ENCODE measurements at places on chromosomes 11 and 22.
A peak's percentile ranks its signal among the peaks of the same experiment; 100 is the strongest.

DNA sequence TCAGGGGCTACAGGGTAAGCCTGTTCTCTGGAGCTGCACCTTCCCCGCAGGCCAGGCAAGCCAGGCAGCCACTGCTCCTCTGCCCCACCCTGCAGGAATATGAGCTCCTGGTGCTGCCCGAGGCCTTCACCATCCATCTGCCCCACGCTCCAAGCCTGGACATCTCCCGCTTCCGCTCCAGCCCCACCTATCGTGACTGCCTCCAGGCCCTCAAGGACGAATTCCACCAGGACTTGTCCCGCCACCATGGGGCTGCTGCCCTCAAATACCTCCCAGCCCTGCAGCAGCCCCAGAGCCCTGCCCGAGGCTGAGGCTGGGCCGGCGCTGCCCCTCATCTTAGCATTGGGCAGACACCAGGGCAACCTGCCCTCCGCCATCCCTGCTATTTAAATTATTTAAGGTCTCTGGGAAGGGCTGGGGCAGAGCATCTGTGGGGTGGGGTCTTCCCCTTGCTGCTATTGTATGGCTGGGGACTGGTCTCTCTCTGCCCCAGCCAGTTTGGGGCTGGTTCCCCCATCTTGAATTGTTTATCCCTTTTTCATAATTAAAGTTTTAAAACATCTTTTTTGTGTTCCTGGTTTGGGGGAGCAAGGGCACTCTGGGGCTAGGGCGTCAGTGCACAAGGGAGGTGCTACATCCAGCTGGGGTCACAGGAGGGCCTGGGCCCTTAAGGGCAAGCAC, 6.2 kb downstream of the LARGE2 start:
- DNase-seq, result no peak

DNA sequence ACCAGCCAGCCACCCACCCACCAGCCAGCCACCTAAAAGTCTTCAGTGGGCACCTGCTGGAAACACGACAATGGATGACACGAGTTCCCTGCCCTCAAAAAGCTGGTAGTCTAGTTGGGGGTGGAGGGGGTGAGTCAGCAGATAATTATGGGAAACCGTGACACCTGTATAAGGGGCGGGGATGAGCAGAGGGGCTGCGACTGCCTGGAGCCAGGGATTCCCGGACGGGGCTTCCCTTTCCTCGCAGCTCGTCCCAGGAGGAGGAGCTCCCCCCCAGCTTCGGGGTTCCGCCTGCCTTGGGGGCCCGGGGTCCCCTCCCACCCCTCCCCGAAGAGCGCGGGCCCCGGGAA, 2.3 kb upstream of the RTN4RL2 start:
- DNase-seq, result no peak

DNA sequence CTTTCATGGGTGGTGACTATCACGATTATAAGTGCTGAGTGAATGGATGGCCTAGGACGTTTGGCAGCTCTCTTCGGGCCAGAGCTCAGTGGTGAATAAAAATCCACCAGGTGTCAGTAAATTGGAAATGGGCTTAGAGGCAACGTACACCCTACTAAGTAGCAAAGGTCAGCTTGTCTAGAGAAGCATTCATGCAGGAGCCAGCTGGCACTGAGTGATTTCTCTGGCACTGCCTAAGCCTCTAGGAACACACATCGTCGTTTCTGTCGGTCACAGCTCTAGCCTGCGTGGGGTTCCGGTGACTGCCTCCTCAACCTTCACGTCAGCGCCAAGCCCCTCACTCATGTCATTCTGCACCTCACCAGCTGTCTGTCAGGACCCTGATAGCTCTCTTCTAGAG, 192.4 kb upstream of the NTM start:
- DNase-seq, result no peak

GRCh38 chr11:627308-627576, 261 bp upstream of the SCT start:
- no peak for DNase-seq

DNA sequence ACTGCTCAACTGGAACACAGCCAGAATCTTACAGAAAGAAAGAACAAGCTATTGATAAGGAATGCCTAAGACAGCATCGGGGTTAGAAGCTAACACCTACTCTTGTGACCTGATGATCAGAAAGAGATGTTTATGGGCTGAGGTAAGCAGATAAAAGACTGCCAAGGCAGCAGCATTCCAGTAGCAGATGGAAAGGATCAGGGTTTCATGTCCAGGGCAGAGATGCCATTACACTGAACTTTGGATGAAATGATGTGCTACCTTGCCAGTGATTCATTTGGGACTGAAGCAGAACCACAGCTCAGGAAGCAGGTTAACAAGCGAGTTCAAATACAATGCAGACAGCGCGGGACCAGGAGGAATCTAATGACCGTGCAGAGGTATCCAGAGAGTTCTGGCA, 27.1 kb upstream of the APOA1 start:
- no peak for DNase-seq

GRCh38 chr11:16981651-16982194, 32.5 kb downstream of the PLEKHA7 start:
- DNase-seq, result no peak

GRCh38 chr11:18322818-18323570, 627 bp downstream of the GTF2H1 start:
- DNase-seq, result no peak

DNA sequence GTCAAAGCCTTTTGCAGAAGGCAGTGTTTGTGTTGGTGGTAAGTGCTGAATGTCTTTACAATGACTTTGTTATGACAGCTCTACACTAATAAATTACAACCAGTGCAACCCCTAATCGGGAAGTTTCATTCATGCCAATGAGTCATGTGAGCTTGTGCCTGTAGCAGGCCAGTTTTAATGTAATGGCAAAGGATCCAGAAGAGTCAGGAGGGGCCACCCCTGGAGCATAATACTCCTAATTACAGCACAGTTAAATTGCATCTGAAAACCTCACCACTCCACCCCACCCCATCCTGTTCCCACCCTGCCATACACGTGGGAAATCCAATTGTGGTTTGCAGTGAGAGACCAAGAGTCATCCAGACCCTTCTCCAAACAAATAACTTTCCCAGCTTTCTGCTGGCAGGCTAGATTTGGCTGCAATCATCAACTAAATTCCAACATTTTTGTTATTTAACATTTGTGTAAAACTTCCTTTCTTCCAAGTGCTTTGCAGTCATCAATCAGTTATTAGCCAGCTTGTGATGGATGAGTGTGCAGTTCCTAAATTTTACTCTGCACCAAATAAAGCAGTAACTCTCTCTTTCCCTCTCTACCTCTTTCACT, 277.3 kb upstream of the FAT3 start:
- DNase-seq, result no peak

GRCh38 chr11:102886999-102887398, 12.2 kb upstream of the MMP12 start:
- no peak for DNase-seq

DNA sequence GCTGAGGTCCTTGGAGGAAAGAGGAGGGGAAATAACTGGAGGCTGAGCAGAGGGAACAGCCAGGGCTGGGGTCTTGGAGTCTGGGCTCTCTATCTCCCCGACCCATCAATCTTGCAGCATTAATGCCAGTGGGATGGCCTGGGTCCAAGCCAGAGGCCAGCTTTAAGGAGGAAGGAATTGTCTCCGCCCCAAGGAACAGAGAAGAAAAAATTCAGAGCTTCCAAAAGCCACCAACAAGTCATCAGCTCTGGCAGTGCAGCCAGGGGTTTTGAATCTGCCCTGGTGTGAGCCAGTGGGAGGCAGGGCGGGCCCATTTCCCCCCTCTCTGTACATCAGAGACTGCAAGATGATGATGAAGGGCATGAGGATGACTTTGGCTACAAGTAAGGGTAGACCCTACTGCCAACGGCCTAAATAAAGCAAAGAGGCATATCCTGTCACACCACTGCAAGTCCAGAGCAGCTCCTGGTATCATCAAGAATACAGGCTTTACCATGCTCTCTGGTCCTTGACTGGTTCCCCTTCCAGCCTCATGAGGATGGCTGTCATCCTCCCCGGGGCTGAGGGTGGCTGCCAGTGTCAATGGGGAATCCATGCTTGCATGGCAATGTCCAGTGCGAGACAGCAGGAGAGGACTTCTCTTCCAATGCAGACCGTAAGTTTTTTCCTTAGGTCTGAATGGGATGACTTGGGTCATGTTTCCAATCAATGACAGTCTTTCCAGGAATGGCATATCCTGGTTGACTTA, 34.4 kb downstream of the LRRC32 start:
- DNase-seq, result no peak

DNA sequence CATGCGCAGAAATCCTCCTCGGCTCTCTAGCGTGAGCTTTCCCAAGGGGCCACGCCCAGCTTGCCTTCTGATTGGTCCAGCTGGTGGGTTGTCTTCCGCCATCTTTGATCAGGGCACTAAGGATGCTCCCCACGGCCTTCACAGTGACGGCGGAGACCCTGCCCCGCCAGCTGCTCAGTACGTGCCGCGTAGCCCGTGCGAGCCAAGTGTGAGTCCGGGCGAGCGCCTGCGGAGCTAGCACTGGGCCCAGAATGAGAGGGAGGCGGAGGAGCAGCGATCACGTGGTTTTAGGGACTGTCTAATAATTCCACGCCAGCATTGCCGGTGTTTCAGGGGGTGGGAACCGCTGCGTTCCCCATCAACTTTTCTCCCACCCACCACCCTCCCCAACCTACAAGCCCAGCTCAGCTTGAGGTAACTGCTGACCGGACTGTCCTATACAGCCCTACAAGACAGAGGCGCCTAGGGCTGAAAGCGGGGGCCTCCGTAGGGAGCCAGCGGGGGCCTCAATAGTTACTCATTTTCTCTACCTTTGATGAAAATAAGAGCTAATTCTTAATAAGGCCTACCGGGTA, 1.5 kb upstream of the MTFP1 start:
- peak; percentile 91 for DNase-seq

- DNase-seq, result no peak
Observed at GRCh38 chr11:94533206-94533605, 10.5 kb upstream of the FUT4 start.

GRCh38 chr11:11020747-11021149, 162.9 kb upstream of the ZBED5 start:
- no peak for DNase-seq

DNA sequence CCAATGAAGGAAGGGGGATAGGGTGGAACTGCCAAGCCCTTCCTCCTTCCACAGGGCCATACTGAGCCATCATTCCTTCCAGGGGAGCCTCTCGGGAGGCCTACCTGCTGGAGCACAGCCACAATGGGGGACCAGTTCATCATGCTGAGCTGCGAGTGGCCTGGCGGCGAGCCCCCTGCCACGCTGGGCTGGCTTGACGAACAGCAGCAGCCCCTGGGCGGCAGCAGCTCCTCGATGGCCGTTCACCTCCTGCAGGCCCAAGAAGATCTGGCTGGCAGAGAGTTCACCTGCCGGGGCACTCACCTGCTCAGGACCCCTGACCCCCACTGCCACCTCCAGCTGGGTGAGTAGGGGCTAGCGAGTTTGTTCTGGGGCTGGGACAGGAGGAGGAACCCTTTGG, 5.9 kb downstream of the VSIG10L2 start:
- no peak for DNase-seq

- no peak for DNase-seq
Observed at GRCh38 chr11:25838918-25839625, 492.9 kb upstream of the ANO3 start.

DNA sequence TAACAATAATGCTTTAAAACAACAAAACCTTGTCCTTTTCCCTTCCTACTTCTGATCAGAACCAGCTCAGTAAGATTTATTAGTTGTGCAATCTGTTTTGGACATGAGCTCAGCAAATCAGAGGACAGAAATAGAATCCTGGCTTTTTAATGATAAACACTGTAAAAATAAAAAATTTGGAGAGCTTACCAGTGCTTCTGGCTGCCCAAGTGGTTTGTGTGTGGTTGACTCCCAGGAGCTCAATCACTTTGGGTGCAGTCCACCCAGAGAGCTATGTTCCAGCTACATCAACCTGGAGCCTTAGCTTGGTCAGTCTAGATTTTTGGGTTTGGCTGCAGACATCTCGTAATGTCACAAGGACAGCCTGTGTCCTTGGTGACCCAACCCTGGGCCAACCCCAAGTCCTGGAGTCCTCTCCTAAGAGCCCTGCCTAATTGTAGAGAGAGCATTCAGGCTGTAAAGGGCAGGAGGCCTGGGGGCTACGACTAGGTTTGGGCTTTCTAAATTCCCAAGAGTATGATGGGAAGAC, 28.5 kb downstream of the CD44 start:
- no peak for DNase-seq

DNA sequence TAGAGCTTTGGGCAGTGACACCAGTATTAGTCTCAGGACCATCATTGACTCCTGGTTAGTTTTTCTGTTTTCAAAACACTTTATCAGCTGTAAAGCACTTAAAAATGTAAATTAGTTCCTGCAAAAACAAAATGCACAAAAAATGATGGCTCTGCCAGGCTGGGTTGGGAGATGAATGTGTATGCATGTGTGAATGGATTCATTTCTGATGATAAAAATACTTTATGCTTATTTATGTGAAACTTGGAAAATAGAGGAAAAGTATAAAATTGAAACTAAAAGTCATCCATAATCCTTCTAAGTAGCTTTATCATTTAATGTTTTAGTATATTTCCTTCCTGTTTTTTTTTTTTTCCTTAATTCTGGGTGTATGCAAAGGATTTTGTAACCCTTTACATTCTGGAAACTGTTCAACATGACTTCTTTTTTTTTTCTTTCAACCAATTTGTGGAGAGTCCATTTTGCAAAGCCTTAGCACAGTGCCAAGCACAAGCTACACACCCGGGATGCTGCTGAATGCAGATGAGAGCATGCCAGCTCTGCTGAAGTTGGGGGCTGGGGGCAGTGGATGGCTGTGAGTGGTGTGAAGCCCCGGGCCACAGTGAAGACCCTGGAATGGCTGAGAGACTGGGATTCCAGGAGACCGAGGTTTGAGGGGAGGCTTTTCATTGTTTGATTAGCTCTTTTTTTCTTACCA, 37.6 kb downstream of the PTPRJ start:
- DNase-seq, result no peak

DNA sequence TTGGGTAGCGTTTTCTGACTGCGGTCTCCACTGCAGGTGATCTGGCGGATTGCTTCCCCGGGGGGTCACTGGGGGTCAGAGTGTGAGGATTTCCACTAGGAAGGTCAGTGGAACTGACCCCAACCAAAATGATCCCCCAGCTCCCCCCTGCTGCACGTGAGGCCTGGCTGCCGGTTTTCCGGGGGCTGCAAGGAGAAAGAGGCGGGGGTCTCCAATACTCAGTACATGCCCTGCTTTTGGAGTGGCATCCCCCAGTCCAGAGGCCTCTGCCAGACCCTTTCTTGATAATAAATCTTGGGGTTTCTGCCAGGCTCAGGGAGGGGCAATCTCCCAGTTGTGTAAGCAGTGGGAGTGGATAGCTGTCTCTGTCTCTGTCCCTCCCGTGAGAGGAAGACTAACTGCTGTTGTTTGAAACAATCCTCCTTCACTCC, 71.5 kb upstream of the RTL6 start:
- DNase-seq, result no peak

- DNase-seq, result no peak
Observed at GRCh38 chr11:33195462-33196173, 34.3 kb upstream of the CSTF3 start.

DNA sequence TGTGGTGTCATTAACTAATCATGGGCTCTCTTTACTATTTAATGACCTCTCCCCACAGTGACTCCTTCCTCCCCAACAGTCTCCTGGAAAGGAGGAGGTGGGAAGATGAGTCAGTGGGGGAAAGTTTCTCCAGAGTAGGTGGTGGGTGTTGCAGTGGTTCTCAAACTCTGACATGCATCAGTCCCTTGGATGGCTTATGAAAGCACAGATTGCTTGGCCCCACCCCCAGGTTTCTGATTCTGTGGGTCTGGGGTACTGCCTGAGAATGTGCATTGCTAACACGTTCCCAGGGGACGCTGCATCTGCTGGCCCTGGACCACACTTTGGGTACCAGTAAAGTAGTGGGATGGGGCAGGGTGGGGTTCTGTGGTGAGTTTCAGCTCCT, 9.8 kb downstream of the CD82 start:
- DNase-seq, result no peak
